SJCRH30 (cell line): ENCODE measurements at places on chromosomes 6 and 20.

DNA sequence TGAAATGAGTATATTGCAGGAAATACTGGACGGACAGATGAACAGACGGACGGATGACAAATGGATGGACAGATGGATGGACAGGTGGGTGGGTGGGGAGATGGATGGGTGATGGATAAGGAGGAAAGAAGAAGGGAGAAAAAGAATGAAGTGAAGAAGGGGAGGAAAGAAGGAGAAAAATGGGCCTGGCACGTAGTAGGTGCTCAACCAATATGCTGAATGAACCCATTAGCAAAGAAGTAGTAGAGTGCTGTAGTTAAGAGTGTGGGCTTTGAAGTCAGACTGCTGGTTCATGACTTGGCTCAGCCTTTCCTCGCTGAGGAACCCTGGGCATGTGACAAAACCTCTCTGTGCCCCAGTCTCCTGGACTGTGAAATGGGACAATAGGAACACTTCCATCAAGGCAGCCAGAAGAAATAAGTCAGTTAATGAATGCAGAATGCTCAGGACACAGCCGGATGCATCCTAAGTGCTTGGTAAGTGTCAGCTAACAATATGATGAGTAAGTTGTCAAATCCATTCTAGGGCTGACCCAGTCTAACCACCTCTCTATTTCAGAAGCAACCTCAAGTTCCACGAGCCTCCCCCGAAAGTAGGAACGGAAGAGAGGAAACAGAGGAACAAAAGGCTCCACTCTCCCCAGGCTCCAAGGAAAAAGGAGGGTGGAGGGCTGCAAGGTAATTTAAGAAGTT lies 37.9 kb downstream of the PREX1 start:
- no peak for DNase-seq

GRCh38 chr6:124882579-124883393 lies 79.5 kb upstream of the RNF217 start:
- DNase-seq, result no peak

GRCh38 chr20:59082077-59082740 lies 39.6 kb upstream of the PRELID3B start:
- DNase-seq, result peak; percentile 80

GRCh38 chr20:51318058-51318949 lies 224.2 kb downstream of the NFATC2 start:
- peak; percentile 77 for DNase-seq
